ENCODE measurements at places on chromosomes 13 and 19. TPM values are rescaled to one million over a fixed set of nuclear protein-coding genes. Genes with fewer than 3 reads are reported as not detected.
A peak's percentile ranks its signal among the peaks of the same experiment; 100 is the strongest.

Gene UBA52
- 1,579 TPM for total RNA-seq

Gene EPN1
- total RNA-seq: 40.3 TPM

Gene ALDH16A1
- 32.5 TPM for total RNA-seq

Gene PTGIR
- total RNA-seq: 214 TPM

Gene USF2
- 135 TPM for total RNA-seq

Gene RGL3
- not detected for total RNA-seq

Gene RPS16
- 2,627 TPM for total RNA-seq

- no peak for DNase-seq
These were observed 22.8 kb downstream of the ELAVL1 start for GRCh38 chr19:7982651-7983099.

DNA sequence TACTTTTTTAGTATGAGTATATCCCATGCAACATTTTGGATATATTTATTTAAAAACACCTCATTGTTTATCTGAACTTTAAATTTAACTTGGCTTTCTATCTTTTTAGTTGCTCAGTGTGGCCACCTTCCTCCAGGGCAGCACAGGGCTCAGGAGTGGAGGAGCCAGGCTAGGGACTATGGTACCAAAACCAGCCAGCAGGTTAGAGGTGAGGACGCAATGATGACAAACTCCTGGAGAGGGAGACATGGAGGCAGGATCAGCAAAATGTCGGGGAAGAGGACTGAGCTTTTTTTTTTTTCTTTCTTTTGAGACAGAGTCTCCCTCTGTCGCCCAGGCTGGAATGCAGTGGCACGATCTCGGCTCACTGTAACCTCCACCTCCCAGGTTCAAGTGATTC, 29.6 kb upstream of the CALM3 start:
- peak; percentile 13 for DNase-seq

DNA sequence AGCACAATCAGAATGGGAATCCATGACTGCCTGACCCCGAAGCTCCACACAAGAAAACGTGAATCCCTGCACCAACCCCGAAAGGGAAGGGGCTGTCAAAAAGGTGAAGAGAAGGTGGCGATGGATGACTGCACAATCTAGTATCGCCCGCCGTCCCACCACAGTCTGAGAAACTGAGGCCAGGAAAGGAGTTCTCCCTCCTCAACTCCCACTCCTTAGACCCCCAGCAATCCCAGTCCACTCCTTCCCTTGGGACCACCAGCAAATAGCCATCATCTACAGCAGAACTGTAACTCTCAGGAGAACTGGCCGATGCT, 451 bp downstream of the NOSIP start:
- DNase-seq: no peak

DNA sequence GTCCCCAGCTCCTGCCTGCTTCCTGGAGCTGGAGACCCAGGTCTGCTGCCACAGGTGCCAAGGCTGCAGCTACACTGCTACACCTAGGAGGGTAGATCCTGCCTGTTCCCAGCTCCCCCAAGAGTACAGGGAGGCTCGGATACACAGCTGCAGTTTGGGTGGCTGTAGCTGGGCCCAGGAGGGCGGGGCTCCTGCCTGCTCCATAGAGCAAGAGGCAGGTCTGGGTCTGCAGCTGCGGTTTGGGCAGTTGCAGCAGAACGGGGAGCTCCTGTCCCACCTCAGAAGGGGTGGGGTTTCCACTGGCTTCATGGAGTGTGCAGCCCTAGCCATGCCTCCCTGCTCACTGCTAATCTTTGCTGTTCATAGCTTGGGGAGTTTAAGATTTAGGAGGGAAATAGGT, 199.0 kb downstream of the NUFIP1 start:
- no peak for DNase-seq

GRCh38 chr13:50585674-50586413, 257.6 kb downstream of the DLEU7 start:
- no peak for DNase-seq

GRCh38 chr13:93228643-93228937, 2.0 kb downstream of the GPC6 start:
- DNase-seq: no peak

GRCh38 chr19:13764101-13764807, at the start of gene MRI1:
Gene MRI1, plus strand, starts transcription at chr19:13764522. Its CDS starts 67 bp downstream, at chr19:13764589.
- peak; percentile 39 for DNase-seq

DNA sequence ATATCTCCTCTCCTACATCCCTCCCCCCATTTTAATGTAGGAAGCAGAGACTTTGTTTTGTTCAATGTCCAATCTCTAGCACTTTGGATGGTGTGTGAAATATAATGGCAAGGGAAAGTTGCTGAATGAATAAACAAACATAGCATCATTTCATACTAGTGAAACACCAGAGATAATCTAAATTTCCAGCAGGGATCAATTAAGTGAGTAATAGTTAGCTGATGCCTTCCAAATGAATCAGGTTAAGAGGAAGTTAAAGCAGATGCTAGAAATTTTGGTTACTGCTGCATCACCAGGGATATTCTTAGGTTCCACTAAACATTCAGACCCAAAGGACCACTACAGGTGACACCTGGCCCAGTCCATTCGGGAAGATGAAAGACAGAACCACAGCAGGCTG, 8.1 kb downstream of the MRPS31 start:
- DNase-seq: no peak

DNA sequence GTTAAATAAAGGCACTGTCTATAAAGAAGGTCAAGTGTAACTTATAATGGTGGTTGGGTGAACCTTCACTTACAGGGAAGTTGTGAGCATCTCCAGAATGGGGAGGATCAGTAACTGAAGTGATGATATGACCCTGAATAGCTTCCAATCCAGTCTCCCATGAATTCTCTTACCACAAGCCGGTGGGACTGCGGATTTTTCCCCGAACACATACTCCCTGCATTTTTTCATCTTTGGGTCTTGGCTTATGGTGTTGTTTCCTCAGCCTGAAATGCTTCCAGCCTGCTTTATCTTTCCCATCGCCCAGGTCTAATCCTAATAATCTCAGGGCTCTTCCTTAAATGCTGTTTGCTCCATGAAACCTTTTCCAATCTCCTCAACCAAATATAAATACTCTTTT, 2.0 kb upstream of the CSNK1A1L start:
- no peak for DNase-seq

DNA sequence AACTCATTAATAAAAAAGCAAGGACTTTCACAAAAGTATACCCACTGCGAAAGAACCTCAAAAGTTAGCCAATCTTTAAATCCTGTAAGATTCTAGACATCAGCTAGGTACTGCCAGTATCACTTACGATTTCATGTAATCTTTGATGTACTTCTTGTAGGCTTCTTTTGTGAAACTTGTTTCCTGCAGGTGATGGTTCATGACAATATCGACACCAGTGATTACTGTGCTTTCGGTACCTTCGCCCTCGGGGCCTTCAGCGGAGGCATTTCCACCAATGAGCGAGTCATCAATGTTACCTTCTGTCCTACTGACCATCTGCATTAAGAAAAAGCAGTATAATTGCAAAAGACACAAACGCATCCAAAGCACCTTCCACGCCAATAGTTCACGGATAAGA, 1.1 kb downstream of the TPT1 start:
- DNase-seq: no peak

GRCh38 chr13:37010424-37010823, 9.8 kb downstream of the EXOSC8 start:
- no peak for DNase-seq

DNA sequence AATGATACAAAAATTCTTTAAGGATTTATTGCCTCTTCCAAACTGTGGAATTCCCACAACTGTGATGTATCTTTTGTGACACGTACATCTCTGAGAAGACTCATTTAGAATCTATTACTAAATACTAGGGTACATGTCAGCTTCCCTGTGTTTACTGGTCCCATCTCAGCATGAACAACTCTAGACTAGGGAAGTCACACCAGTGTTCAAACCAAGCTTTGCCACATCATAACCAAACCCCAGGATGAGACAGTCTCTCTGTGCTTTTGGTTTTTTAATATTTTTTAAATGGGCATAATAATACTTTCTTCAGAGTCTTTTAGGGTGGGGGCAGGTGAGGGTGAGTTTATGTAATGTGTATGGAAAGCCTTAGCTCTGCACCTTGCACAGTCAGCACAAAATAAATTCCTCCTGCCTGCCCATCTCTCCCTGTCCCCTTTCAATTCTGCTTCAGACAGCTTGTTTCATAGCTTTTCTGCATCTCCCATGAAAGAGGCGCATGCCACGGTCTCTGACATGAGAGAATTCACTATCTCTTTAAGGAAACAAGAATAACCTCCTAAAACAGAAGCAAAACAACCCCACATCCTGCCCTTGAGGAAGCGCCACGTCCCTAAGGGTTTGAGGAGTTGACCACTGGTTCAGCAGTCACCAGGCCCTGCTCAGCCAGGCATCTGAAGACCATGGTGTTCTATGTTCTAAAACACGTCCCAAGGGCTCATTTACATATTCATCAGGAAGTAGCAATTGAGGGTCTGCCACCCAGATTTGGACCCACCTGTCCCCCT, 174.5 kb downstream of the USP12 start:
- no peak for DNase-seq

GRCh38 chr13:98050041-98050466, 92.8 kb upstream of the FARP1 start:
- DNase-seq: no peak

- DNase-seq: no peak
These were observed 223.5 kb upstream of the SLC10A2 start for GRCh38 chr13:103289681-103290080.

DNA sequence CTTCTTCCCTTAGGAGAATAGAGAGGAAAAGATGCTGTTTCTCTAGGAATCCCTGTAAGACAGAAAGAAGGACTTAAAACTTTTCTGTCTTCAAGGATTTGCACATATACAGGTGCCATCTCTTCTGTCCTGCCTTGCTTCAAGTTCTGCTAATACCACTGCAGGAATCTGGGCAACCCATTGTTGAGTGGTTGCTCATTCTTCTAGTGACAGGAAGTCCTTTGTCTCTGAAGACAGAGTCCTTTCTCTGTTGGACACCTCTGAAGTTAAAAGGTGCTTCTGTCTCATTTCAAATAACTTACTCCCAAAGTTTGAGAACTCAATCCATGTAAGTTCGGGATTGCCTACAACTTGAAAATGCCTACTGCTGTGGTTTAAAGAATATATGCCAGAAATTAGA, 114.4 kb upstream of the TMTC4 start:
- DNase-seq: no peak

GRCh38 chr19:32543115-32543900, 37.7 kb upstream of the PDCD5 start:
- no peak for DNase-seq

- no peak for DNase-seq
These were observed 16.8 kb downstream of the MEX3D start for GRCh38 chr19:1551068-1552040.

DNA sequence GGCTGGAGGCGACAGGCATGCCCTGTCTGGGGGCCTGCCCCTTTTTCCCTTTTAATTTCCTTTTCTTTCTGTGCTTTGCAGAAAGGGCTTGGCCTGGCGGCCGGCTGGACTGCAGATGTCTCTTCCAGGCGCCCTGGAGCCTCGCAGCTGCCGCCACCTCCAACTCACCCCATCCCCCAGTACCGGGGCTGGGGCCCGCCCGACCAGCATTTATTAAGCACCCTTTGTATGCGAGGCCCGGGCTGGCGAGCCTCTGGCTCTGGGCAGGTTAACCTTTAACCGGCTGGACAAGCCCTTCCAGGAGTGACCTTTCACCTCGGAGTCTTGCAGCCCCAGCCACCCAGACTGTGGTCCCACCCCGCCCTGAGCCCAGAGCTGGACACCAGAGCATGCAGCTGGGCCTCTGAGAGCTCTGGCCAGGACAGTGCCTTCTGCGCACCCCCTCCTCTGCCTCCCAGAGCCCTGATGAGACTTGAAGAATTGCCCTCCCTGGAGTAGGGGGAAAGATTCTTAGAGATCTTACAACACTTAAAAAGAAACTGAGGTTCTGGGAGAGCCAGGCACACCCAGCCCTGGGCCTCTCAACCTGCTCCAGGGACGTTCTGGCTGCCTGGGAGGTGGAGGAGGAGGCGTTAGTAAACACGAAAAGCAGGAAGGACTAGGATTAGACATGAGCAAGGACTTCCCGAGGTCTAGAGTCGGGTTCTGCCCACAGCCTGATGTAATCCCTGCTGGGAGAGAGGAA, 1.1 kb upstream of the NR2F6 start:
- DNase-seq: no peak

DNA sequence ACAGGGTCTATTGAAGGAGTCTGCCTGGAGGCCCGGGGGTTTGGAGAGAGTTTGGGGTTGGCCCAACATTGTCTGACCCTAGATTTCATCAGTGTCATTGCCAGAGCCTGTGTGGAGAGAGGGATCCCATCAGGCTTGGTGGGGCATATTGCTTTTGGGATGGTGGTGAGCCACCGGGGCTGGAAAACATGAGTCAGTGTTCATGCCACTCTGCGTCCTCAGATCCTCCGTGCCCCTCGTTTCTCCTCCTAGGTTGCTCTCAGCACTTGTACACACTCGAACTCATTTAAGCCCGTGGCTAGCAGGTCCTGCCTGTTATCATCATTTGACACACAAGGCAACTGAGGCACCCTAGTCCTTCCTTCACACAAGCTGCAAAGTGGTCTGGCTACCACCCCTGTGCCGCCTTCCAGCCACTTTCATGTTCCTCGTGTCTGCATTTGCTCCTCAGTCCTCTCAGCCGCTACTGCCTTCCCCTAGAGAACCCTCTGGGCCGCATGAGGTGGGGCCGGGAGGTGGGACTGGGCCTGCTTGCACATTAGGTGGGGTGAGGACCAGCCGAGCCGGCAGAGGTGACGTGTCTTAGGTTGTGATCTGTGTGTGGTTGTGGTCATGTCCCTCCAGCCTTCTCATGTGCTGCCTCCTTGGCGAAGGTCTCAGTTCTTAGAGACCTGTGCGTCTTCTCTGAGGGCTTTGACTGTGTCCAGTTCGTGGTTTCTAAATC, 3.6 kb downstream of the NACC1 start:
- no peak for DNase-seq

DNA sequence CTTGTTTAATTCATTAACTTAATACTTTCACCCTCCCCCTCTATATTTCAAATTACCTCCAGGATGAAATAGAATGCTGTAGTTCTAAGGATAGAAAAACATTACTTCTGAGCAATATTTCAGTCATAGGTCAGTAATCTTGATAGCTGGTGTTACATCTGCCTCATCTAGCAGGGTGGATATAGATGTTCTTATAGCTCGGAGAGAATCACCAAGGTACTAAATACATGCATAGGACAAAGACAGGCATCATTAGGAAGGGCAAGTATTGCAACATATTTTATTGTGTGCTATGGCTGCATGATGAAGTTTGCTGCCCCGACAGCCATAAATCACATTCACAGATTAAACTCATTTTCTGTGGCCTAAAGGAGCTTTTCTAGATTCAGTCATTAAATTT, 601.0 kb downstream of the FGF9 start:
- DNase-seq: no peak

DNA sequence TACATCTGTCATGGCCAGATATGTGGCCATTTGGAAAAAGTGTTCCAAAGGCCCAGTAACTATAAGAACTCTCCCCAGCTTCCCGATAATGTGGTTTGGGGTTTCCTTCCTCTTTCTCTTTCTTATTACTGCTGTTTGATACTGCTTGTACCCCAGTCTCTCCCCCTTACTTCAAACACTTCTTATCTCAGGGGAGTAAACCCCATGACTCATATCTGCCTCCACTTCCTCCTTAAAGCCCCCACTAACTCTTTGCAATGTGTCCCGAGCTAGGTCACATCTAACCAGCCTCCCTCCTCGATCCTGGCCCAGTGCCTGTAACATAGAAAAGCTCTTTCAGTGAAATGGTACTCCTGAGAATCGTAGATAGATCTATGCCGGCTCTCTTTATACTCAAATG, 82.4 kb upstream of the STARD13 start:
- DNase-seq: no peak

GRCh38 chr13:67168384-67168783, 61.8 kb downstream of the PCDH9 start:
- DNase-seq: no peak

All from activated T-helper 2 cell treated with anti-CD3 and anti-CD28 coated beads, Interferon-gamma antibody, Interleukin-2, Interleukin-4, amounts not matched to agents 10 μg/mL and 5 μg/mL and 100 μg/mL, durations not matched to agents 14 hours and 24 hours and 36 hours (primary cell).